ENCODE measurements at places on chromosomes 12 and 14.

DNA sequence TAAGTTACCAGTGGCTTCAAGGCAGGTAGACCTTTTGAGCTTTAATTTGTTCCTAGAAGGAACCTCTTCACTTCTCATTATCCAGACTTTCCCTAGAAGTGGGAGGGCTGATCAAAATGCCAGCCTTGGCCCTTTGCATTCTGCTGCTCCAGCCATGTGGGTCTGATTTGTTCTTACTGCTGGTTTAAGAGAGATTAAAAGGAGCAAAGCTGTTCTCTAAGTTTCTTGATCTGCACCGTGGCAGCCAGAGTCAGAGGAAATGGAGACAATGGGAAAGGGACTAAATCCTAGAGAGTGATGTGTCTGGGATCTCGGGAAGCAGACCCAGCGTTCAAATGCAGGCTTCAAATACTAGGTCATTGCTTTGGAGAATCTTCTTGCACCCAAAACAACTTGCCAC, 759.7 kb downstream of the DIO2 start:
- DNase-seq = no peak

- no peak for DNase-seq
These were observed 18.6 kb upstream of the MDM1 start for GRCh38 chr12:68350753-68351152.

GRCh38 chr14:53630336-53630735, 326.3 kb downstream of the BMP4 start:
- no peak for DNase-seq

GRCh38 chr12:65814038-65814437, 10.2 kb upstream of the HMGA2 start:
- DNase-seq = no peak

DNA sequence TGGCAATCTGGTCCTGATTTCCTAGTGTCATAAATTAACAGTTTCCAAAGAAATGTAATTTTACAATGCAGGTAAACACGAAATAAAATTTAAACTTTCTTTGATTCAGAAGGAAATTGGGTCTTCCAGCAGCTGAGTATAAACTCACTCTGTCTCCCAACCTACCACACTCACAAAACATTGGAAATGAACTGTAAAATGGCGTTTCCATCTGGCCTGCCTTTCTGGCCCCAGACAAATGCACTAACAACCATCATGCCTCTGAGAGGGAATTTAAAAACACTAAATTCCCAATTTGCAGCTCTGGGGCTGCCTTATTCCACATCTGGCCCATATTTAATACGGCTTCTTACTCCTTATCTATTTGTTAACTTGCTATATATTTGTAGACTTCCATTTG, 19.3 kb downstream of the ATP2B1 start:
- DNase-seq = no peak

GRCh38 chr12:32270818-32271710, 128.3 kb upstream of the FGD4 start:
- DNase-seq = peak; percentile 68

GRCh38 chr14:21090194-21090939, 8.1 kb downstream of the ZNF219 start:
- no peak for DNase-seq
